Suppressor macrophage treated with lipopolysaccharide for 4 hours (primary cell): ENCODE measurements at places on chromosomes 2 and 18.

GRCh38 chr18:986051-986450 is 81.4 kb downstream of the ADCYAP1 start:
- DNase-seq, result no peak

GRCh38 chr18:59616501-59616900 is 80.7 kb downstream of the CCBE1 start:
- no peak for DNase-seq

DNA sequence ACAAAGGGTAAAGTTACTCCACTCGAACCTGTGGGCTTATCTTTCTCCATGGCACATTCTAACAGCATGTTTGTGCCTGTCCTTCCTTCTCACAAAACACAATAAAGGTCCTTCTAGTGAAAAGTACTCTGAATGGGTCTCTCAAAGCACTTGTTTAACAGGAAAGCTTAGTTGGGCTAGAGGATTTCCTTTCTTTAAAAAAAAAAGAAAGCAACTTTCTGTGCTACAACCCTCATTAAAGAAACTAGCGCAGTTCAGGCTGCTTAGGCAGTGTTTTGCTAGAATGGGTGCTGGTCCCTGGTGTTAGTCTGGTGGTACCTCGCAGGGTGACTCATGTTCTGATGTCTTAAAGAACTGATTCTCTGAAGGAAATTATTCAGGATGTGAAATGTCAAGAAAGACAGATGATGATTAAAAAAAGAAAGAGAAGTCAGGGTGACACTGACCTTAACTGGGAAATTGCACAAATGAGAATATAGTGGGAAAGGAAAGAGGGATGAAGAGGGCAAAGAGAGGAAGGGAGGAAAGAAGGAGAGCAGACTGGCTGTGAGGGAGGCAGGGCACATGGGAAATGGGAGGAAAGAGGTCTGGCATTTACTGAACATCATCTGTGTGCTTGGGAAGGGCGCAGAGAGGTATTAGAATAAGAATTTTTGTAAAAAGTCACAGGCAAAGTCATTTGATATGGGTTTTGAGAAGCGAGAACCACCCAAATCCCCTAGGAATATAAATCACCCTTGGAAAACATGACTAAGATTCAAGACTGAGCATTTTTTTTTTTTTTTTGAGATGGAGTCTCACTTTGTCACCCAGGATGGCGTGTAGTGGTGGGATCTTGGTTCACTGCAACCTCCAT is 74.9 kb downstream of the ATP8B1 start:
- DNase-seq, result peak; percentile 50

GRCh38 chr2:168853471-168853870 is 36.8 kb downstream of the SPC25 start:
- no peak for DNase-seq

DNA sequence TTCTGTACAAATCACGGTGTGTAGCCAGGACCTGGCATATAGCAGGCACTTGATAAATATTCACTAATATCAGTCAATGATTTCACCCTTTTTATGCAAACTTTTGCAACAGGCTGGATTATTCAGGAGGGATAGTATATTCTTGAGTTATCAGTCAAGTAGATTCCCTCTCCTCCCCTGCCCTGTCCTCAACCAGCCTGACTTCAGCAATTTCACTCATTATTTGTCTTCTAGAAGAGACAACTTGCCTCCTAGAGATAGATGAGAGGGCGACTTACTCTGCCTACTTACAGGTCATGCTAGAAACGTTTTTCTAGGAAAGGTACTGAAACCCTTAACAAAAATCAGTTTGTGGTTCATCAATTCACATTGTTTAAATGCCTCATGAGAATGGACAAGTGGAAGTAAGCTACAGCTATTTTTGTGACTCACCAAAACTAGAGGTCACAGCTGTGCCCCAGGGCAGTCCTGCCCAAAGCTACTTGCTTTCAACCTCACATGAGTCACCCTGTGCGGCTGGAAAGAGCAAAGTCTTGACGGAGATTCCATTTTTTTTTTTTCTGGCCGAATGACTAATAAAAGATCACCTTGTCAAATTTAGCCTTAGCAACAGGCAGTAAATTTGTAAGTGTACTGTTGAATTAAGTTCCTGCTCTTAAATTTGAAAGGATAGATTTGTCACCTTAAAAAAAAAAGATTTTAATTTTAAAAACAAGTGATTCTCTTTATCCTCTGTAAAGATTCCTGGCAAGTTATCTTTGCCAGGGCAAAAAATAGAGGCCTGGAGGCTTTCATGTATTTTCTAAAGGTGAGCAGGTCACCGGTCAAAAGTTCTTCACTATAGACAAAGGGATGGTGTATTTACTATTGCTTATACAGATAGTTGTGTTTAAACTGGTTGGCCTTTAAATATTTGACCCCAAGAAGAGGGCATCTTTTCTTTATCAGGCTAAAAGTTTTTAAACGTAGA is 109.0 kb upstream of the SLC35G4 start:
- DNase-seq, result no peak

- DNase-seq, result no peak
Observed at GRCh38 chr2:205405752-205406151, 276.5 kb upstream of the NRP2 start.

GRCh38 chr2:215499331-215499730 is 63.5 kb upstream of the FN1 start:
- DNase-seq, result no peak

- DNase-seq, result no peak
Observed at GRCh38 chr18:7577706-7578105, 10.6 kb downstream of the PTPRM start.

- DNase-seq, result no peak
Observed at GRCh38 chr2:21567395-21567794, 443.6 kb downstream of the TDRD15 start.

- no peak for DNase-seq
Observed at GRCh38 chr2:234603619-234604018, 106.7 kb upstream of the ARL4C start.

GRCh38 chr2:96329456-96329855 is 4.3 kb downstream of the ITPRIPL1 start:
- DNase-seq, result no peak

DNA sequence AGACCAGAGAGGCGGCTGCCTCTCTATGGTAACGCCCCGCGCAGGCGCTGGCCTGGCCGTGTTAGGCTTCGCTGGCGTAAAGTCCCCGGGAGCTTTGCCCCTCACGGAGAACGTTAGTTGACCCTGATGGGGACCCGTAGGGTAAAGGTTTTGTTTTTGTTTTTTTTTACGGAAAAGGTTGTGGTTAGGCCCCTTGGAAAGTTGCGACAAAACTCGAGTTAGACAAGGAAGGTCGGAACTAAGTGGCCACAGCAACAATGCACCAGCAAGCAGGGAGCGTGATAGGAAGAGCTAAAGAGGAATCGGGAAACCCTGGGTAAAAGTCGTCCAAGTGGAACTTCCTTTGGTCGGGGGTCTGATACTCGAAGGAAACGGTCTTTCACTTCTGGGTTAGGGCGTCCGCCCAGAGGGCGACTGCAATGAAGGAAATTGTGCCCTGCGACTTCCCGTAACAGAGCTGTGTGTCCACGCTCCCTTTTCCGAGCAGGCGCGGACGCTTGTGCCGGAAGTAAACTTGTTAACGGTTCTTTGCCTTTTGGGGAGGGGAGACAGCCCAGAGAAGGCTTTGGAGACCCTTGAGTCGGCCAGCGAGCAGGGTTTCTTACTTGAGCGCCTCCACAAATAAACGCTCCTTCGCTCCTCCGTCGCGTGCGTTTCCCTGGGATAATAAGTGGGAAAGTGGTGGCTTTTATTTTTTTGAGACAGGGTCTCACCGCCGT is 493 bp upstream of the CLASP1 start:
- DNase-seq, result peak; percentile 99

DNA sequence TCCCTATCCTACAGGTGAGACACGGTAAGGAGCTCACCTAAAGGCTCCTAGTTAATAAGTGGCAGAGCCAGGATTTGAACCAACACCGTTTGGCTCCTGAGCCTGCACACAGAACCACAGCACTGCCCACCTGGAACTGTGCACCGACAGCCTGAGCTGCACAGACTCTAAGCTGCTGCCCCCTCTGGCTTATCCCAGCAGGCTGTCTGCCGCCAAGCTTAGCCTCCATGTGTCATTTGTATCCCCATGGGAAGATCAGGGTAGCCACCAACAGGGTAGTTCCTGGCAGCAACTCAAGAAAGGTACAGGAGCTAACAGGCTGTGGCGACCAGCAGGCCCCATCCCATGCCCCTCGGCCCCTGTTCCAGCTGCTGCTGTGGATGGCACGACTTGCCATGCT is 135.7 kb downstream of the LRRC30 start:
- DNase-seq, result no peak

DNA sequence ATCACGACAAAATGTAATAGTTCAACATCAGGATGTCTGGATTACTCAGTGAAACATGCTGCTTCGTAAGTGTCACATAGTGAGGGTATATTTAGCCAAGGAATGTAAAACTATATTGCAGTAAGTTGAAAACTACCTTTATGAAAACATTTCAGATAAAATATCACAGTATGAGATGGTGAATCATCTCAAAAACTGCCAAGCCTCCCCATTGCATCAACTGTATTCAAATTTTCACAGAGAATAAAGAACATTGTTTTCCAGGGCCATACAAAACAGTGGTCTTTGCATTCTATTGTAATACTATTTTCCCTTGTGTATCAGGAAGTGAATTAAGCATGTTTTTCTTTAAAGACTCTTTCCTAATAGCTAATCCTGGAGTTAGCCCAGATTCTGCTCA is 47.6 kb upstream of the MSTN start:
- DNase-seq, result no peak

DNA sequence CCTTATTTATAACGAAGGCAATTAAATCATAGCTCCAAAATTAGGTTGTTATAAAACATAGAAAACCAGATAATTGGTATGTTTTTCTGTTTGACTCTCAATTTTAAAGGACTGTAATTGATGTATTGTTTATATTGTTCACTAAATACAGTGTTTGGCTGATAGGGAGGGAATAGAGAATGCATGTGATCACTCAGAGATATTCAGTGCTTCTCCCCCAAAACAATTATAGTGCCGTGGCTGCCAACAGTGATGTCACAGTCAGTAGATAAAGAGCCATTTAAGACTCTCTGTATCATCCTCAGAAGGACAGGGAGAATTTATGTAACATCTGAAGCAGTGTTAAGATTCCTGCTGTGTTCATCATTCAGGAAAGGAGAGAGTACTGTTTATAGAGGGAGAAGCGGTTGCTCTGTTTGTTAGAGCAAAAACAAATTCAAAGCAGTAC is 69.6 kb downstream of the PHLPP1 start:
- DNase-seq, result peak; percentile 10

DNA sequence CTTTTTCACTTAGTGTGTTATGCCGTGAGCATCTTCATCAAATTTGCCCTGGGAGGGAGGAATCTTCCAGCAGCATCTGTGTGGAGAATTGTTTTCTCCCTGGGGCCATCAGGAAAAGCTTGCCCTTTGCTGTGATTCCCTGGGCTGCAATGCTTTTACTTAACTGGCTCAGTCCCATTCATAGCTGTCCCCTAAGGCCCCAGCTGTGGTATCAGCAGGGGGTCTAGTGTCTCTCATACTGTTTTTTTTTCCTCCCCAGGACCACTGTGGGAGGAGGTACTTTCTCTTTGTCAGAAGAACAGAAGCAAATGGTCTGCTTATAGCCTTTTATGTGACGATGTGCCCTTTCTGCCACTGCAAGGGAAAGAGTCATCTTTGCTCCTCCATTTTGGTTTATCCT is 176.8 kb upstream of the CELF4 start:
- DNase-seq, result no peak

- DNase-seq, result no peak
Observed at GRCh38 chr2:219636144-219636915, 8.9 kb downstream of the SLC4A3 start.

- DNase-seq, result no peak
Observed at GRCh38 chr2:50181212-50181611, 850.7 kb downstream of the NRXN1 start.

GRCh38 chr2:11742317-11742701 is 4.1 kb upstream of the LPIN1 start:
- no peak for DNase-seq

- no peak for DNase-seq
Observed at GRCh38 chr2:60742419-60742818, 13.6 kb upstream of the PAPOLG start.

DNA sequence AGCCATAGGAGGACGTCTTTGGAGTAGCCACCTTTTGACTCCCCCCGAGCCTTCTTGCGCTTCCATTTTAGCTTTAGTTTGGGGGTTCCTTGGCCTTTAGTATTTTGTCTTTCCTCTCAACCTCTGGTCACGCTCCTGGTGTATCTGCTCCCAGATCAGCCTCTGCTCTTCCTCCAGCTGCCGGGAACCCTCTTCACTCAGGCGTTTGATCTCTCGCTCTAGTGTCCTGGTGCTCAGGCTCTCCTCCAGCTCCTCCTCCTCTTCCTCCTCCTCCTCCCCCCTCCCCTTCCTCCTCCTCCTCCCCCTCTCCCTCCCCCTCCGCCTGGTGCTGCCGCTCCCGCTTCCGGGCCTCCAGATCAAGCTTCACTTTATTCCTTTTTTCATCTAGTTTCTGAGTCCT is 1082.3 kb upstream of the TMEFF2 start:
- DNase-seq, result no peak

- no peak for DNase-seq
Observed at GRCh38 chr2:143300536-143300935, 171.3 kb downstream of the ARHGAP15 start.

- DNase-seq, result no peak
Observed at GRCh38 chr2:23621616-23622015, 236.6 kb downstream of the KLHL29 start.

DNA sequence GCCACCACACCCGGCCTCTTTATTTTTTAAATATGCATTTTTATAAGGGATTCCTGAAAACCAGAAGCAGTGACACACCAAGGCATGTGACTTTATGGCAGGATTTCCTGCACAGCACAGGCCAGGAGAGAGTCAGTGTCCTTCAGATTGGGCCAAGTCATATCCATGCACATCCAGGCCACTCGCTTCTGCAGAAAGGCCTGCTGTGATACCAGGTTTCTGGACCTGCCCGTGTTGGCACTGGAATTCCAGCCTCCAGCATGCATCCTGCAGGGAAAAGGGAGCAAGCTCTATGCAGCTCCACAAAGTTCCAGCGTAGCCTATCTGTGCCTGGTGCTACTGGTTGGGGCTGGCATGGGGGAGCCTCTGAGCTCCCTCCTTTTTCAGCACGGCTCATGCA is 36.8 kb downstream of the MEX3C start:
- no peak for DNase-seq
